ENCODE measurements at places on chromosomes 6 and 20.

DNA sequence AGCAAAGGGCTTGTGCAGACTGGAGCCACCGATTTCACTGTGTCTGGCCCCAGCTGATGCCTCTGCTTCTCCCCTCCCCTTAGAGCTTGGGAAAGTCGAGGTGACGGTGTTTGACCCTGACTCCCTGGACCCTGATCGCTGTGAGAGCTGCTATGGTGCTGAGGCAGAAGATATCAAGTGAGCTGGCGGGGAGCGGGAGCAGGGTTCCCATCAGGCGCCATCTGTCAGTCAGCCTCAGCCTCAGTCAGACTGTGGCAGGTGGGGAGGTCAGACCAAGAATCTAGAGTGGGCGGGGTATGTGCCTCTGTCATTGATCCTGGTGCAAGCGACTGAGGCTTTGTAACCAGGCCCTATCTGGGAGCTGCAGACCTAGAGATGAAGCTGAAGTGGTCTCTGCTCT lies 5.5 kb downstream of the ERGIC3 start:
- DNase-seq, result no peak

GRCh38 chr6:134092449-134092848 lies 40.0 kb upstream of the SLC2A12 start:
- DNase-seq, result no peak

DNA sequence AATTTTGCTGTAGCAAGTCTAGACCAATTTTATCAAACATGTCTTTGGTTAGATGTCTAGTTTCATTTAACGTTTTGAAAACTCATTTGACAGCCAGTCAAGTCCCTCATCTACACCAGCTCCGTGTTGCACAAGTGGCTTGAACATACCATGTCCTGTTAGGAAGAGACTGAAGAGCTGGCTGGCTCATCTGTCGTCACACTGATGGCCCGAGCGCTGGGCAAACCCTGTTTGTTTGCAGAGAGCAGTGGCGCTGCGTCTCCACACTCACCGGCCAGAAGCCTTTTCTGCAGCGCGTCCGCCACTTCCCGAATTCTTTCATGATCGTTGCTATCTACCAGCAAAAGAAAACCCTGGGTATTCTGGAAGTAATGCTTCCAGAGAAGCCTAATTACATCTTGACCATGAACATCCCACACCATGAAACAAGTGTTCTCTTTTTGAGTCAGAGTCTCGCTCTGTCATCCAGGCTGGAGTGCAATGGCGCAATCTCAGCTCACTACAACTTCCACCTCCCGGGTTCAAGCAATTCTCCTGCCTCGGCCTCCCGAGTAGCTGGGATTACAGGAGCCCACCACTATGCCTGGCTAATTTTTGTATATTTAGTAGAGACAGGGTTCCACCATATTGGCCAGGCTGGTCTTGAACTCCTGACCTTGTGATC lies 10.7 kb upstream of the TCFL5 start:
- DNase-seq, result no peak

DNA sequence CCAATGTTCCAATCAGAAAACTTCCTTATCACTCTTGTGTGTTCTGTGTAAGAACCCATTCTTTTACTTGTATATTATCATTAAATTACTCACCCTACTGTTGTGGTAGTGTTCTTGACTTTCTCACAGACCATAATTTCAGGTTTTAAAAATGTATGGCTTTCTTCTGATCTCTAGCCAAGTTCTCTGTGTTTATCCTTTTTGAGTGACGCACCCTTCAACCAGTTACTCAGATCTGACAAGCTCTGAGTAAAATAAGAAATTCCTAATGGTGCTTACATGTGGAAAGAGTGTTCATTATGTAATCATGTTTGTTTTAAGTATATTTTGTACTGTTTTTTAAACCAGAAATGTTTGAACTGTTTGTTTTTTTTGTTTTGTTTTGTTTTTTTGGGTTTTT lies 11.0 kb downstream of the TBPL1 start:
- no peak for DNase-seq

DNA sequence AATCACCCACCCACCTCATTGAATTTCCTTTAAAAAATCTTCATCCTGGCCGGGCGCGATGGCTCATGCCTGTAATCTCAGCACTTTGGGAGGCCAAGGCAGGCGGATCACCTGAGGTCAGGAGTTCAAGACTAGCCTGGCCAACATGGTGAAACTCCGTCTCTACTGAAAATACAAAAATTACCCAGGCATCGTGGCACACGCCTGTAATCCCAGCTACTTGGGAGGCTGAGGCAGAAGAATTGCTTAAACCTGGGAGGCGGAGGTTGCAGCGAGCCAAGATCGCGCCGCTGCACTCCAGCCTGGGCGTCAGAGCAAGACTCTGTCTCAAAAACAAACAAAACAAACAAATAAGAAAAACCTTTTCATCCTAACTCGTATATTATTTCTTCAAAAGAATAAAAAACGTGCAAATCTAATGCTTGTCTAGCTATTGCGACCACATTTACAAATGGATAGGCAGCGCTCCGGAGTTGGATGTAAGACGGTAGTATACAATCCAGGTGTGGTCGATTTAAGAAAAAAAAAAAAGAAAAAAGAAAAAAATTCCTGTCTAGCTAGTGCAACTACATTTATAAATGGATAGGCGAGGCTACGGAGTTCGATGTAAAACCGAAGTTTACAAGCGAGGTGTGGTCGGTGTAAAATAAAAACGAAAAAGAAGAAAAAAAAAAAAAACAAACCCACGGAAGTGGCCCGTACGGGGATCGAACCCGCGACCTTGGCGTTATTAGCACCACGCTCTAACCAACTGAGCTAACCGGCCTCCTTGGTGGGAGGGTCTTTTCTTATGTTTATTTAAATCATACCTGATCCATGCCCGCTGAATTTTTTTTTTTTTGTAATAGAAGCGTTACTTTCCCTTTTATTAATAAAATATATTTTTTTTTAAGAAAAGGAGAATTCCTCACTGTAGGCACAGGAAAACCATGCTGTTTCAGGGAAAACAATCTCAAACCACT lies 70.7 kb upstream of the PRSS16 start:
- peak; percentile 66 for DNase-seq

- DNase-seq, result no peak
Observed at GRCh38 chr6:45123023-45123422, 205.1 kb upstream of the RUNX2 start.

GRCh38 chr20:33237989-33238388 lies 2.2 kb downstream of the BPIFA1 start:
- no peak for DNase-seq

DNA sequence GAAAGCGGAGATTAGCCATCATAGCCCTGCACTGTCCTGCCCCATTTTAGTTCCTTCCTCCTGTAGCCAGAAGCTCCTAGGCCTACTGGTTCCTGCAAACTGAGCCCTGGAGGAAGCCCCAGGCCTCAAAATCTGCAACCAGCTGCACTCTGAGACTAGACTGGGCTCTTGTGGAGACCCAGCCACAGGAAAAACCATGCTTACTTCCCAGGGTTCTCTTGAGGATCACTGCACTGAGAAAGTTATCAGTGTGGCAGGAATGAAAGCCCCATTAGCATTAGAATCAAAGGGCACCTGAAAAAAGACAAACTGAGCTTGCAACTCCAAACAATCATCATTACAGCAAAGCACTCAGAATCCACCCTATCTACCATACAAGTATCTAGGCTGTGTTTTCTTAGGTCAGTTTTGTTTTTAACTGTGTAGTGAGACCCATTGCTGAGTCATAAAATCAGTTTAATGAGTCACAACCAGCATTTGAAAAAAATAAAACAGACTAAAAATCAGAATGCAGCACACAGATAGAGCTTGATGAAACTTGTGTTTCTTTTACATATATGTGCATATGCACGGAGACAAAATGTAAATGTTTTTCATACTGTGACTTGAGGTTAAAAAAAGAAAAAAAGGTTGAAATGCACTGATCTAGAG lies 91.0 kb downstream of the UNC5CL start:
- DNase-seq, result no peak

DNA sequence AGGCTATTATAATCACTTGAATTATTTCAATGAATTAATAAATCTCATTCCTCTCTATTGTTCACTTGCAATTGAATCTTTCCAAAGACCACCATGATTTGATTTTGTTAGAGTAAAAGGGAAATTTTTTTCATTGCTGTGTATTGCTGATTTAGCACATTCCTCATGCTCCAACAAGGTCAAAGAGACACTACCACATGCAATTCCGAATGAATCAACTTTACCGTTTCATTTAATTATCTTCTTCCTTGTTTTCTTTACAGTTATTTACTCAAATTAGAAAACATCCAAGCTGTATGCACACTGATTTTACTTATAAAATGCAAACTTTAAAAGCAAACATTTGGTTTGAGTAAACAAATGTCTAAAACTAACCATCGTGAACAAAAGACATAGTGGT lies 967 bp downstream of the KIAA0408 start:
- DNase-seq, result no peak

- DNase-seq, result no peak
Observed at GRCh38 chr6:26159357-26160273, 72.4 kb downstream of the HFE start.

- no peak for DNase-seq
Observed at GRCh38 chr6:98047164-98047563, 764.1 kb upstream of the MMS22L start.

GRCh38 chr20:1883986-1884385 lies 11.2 kb upstream of the SIRPA start:
- no peak for DNase-seq

GRCh38 chr6:88492241-88492640 lies 326.1 kb upstream of the CNR1 start:
- DNase-seq, result no peak

- no peak for DNase-seq
Observed at GRCh38 chr6:148225871-148226270, 116.8 kb upstream of the SASH1 start.

DNA sequence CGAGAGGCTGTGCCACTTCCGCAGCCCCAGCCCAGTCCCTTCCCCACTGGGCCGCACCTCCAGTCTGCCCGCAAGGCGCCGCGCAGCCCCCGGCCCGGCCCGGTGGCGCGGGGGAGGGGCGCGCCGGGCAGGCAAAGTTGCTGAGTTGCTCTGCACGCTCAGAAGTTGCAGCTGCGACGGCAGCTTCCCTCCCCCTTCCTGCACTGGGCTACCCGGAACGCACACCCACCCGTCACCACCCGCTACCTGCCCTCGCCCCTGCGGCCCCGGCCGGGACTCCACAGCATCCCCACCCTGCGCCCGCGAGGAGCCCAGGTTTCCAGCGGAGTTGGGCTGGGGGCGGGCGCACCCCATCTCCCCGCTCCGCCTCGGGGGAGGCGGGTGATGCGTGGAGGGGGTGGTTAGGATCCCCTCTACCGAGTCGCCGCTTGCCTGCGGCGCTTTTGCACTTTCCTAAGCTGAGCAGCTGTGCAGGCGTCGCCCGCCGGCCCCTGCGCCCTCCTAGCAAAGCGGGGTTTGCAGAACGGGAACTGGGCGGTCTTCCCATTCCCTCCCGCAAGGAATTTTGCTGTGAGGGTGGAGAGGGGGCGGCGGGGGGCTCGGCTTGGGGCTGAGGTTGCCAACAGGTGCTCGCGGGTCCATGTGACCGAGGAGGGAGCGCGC lies 55.9 kb upstream of the RREB1 start:
- DNase-seq, result peak; percentile 77

DNA sequence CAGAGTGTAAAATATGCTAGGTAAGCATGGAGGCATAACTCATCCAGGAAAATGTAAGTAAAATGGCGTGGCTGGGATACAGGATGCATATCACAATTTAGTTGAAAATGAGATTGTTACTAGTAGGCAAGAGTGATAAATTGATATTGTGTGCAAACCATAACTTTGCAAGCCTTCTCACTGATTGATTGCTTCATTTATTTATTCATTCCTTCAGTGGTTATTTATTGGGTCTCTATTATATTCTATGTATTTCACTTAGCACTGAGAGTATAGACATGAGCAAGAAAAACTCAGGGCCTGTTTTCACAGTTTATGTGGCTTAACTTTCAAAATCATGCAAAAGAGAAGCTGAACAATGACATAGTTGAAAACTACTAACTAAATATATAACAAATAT lies 241.0 kb upstream of the EYS start:
- no peak for DNase-seq

DNA sequence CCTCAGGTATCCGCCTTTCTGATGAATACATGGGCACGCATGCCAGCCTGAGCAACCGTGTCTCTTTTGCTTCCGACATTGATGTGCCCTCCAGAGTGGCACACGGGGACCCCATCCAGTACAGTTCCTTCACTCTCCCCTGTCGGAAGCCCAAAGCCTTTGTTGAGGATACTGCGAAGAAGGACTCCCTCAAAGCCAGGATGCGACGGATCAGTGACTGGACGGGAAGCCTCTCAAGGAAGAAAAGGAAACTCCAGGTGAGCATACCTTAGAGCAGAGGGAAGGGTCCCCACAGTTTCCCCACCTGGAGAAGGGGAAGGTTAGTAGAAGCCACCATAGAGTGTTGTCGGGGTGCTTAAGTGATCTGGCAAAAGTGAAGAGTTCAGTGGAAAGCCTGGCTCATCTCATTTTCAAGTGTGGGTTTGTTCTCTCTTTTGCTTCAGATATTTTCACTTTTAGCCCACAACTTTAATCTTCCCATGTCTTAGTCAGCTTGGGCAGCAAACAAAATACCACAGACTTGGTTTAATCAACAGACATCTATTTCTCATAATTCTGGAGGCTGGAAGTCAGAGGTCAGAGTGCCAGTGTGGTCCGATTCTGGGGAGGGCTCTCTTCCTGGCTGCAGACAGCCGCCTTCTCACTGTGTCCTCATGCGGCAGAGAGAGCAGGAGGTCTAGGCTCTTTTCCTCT lies 133.5 kb upstream of the CLDN20 start:
- no peak for DNase-seq

- peak; percentile 53 for DNase-seq
Observed at GRCh38 chr20:32052090-32052777, at the start of gene HCK. HCK (plus strand) TSS chr20:32052242.

DNA sequence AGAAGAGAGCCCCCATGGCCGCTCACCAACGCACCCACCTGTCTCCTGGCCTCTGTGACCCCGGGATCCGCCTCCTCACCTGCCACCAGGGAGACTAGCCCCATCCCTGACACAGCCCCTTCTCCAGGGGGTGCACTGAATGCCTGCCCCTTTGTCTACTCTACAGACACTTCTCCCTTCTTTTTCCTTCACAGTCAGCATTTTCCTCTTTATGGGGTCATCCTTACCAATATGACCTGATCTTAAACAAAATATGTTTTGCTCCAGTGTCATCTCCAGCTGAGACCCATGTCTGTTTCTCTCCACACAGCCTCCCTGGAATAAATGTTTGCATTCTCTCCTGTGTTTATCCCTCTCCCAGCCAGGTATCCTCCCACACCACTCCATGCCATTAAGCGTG lies 14.6 kb upstream of the CCR6 start:
- no peak for DNase-seq

- DNase-seq, result no peak
Observed at GRCh38 chr6:25503686-25504085, 148.3 kb upstream of the SCGN start.

GRCh38 chr6:79810871-79811270 lies 136.5 kb downstream of the ELOVL4 start:
- no peak for DNase-seq

GRCh38 chr6:82144852-82145340 lies 102.6 kb downstream of the IBTK start:
- DNase-seq, result no peak

DNA sequence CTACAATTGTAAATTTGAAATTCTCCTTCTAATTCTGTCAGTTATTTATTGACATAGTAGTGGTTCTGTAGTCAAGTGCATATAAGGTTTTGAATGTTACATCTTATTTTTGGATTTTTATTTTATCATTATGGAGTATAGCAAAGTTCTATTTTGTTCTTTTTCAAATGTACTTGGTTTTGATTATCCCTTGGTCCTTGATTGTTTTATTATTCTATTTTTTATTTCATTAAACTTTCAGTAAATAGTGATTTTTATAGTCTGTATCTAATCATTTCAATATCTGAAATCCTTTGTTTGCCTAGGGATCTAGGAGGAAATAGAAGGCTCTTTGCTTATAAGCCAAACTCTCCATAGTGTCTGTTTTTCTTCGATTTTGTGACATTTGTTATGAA lies 87.8 kb downstream of the HFE start:
- no peak for DNase-seq
